Bronchial epithelial cell (primary cell): ENCODE measurements at places on chromosomes 2 and 18. TPM values are rescaled to one million over a fixed set of nuclear protein-coding genes. Genes with fewer than 3 reads are reported as not detected.
A peak's percentile ranks its signal among the peaks of the same experiment; 100 is the strongest.

- DNase-seq = no peak
These were observed 96.4 kb downstream of the CYRIA start for GRCh38 chr2:16568998-16569784.

- DNase-seq = no peak
These were observed 14.4 kb downstream of the FMNL2 start for GRCh38 chr2:152349416-152349815.

DNA sequence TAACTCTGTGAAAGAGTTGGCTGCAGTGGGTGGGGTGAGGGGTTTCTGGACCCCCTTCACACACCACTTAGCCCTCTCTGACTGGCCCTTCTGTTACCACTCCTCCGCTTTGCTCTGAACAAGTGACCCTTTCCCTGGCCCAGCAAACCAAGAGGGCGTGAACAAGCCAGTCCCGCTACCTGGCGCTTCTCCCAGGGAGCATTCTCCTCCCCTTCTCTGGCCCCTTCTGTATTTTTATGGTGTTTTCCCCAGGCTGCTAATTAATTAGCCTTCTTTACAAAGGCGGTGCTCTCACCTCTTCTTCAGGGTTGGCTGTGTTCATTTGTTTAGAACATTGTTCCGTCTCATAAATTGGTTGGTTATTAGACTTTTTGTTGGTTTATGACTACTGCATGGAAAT lies 180.1 kb downstream of the MGAT5 start:
- no peak for DNase-seq

The MDH1B gene
- 0.26 TPM in 1 of 2 replicates, not detected in the other for total RNA-seq

The DYSF gene
- total RNA-seq = under 0.01 and 2.7 TPM in 2 replicates

DNA sequence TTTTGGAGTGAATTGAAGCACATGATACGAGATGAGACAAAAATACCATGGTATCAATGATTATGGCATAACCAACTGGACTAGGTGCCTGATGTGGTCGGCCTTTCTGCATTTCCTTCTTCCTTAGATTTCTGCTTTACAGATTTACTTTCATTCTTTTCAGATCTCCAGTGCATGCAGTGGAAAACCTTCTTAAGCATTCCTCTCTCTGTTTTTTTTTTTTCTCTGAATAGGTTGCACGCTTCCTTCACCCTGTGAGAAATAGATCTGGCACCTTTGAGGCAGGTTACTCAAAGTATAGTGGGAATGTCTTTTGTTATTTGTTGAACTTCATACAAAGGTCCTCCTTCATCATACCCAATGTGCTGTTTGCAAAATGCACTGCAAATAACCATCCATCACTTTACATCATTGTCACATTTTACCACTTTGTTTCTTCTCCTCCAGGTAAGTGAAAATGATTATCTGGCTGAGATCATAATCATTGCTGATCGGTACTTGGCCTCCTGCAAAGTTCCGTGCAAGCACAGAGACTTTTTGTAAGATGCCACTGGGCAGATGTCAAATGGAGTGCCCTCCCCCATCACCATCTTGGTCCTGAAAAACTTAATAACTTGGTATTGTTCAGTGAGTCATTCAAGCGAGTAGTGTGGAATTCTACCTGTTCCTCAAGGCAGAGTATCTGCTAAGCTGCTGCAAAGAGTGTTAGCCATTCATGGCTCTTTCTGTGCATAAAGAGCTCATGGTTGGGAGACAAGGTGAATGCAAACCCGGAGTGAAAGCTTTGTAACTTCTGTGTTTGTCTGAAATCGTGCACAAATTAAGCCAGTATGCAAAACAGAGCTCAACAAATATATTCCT lies 30.0 kb upstream of the KLHL14 start:
- DNase-seq = no peak

The PID1 gene
- total RNA-seq = 3.2 and 9.5 TPM in 2 replicates

DNA sequence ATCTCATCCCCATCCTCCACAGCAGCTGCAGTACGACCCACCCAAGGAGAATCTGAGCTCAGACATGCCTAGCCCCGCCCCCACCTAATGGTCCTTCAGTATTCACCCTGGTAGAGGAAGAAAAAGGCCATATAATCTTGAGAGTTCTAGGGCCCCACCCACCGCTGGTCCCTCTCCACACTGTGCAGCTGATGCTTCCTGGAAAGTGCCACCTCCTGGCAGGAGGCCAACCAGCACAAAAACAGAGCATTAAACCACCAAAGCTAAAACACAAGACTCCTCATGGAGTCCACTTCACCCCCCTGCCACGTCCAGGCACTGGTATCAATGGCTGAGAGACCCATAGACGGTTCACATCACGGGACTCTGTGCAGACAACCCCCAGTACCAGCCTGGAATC lies 40.7 kb downstream of the MC4R start:
- no peak for DNase-seq

- peak; percentile 4 for DNase-seq
These were observed 136.3 kb downstream of the OLA1 start for GRCh38 chr2:174112073-174112472.

The ZNF804A gene
- total RNA-seq = not detected in 2 replicates

The ESCO1 gene
- total RNA-seq = 15.0 and 17.8 TPM in 2 replicates

GRCh38 chr2:181070119-181070835 lies 89.9 kb downstream of the UBE2E3 start:
- peak; percentile 82 for DNase-seq
